ENCODE measurements at places on chromosomes 3 and 15.

DNA sequence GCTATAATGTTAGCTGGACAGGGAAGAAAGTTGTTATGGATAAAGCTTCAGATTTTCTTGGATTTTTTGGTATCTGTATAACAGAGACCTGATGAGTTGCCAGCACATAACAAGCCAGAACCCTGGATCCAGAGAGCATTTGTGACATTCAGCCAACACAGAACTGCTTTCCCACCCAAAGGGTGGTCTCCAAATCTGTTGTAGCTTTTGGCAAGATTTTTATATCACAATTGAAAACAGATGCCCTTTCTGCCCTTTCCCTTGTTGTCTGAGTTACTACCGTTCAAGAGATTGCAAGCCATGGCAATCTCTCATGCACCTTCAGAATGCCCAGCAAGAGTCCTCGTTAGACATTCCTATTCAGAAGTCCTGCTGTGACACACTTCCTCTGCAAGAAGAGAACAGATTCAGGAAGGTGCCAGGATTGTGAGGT is 107.6 kb upstream of the FGF7 start:
- DNase-seq, result peak; percentile 85

DNA sequence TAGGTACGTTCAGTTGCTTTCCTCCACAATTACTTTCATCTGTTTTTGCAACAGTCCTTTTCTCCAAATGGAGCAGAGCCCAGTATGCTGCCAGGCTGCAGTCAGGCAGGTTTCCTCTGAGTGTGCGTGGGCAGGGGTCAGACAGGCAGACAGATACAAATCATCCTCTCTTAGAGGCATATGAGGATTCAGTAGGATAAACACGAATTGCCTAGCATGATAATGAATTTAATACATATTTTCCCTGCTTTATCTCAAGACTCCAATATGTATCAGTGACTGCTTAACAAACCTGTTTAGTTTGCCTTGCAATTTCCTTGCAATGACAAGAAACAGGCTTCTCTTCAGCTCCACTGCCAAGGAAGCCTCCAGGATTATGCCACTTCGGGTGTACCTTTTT is 140.7 kb upstream of the NR2E3 start:
- peak; percentile 38 for DNase-seq

DNA sequence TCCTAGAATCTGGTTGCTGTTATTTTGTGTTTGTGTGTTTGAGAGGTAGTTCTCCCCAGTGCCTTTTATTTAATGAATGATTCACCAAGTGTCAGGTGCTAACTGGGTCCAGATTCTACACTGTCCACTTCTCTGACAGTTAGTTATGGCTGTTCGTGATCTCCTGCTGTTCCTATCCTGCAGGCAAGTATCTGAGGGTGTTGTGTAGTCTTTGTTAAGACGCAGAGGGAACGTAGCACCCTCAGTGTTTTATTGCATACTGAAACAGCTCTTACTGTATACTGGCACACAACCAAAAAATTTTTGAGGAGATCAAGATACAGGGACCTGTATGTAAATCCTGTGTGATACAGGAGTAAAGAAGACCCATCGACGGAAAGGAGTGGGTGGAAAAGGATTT is 1271.3 kb downstream of the ROBO1 start:
- DNase-seq, result no peak

- DNase-seq, result no peak
Observed at GRCh38 chr3:107222907-107223306, 154.3 kb upstream of the CCDC54 start.

GRCh38 chr15:77418391-77418965 is 1.4 kb downstream of the PEAK1 start:
- DNase-seq, result peak; percentile 38

DNA sequence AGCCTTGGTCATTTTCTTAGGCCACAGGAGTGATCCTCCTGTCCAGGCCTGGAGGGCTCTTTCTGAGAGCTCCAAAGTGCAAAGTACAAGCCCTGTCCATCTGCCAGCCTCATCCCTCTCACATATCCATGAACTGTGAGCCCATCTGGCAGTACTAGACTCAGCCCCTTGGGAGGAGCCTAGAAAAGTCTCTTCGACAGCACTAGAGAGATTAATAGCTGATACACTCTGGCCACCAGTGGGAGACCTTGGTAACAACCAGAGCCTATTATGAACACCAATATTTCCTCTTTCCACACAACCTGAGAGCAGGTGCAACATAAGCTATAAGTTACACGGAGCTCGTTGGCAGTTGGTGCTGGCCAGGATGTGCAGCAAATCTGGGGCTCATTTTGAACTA is 59.5 kb upstream of the DCLK3 start:
- DNase-seq, result no peak

GRCh38 chr3:39108200-39108710 is 775 bp downstream of the TTC21A start:
- DNase-seq, result peak; percentile 81

DNA sequence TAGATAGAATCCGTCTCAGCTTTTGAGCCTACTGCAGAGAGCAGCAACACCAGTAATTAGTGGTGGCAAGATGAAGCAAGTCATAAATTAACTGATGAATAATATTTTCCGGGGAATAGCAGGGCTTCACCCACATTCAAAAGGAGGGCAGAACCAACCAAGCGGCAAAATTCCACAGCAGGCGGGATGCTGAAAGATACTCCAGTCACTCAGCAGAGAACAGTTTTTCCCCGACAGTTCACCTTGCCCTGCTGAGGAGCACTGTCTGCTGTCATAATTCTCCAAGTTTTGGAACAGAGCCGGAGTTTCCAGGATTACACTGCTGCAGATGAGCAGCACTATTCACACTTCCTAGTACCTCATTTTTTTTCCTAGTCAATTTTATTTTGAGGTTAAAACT is 274.7 kb downstream of the CD47 start:
- DNase-seq, result peak; percentile 29

DNA sequence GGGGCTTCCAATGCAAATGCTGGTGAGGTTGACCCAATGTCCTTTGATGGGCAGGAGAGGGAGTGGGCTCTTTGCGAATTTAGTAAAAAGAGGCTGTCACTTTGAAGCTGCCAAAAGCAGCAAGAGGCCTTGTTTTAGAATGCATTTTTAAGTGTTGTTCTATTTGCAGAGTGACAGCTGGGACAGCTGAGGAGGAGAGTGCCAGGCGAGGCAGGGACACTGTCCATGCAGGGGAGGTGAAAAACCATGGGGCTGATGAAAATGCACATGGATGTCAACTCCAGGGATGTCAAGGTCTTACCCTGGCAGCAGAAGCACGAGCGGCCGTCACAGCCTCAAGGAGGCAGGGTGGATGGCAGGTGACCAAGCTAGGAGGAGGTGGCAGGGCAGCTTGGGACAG is 279.8 kb downstream of the ADAMTS17 start:
- DNase-seq, result no peak

GRCh38 chr15:89034305-89034704 is 54.0 kb upstream of the ABHD2 start:
- DNase-seq, result no peak

DNA sequence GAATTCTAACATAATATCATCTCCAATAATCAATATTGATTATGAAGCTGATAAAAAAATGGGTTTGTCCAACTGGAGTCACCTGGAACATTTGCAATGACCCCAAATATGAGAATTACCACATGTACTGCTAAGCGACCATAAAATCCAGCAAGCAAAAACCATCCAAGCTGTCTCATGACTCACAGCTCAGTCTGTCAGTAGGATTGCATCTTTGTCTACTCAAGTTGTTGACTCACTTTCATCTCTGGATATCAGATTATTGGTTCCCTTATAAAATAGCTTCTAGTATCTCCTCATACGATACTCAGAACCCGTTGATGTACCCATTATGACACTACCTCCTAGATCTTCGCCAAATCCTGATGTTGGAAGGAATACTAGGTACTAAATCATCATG is 209.8 kb upstream of the ATP11B start:
- DNase-seq, result no peak

DNA sequence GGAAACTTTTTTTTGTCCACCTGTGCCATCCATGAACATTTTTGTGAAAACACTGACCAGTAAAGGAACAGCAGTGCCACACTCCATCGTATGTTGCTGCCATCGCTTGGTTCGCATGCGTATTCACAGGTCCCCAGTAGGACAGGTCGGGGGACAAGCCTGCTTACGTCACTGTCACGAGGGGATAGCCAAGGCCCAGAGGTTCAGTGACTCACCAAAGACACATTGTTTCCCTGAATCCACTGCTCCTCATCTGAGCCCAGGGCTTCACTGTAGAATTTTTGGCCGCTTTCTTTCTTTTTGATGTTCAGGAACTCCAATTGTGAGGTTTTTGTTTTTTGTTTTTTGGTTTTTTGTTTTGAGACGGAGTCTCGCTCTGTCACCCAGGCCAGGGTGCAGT is 5.9 kb downstream of the ADPRH start:
- no peak for DNase-seq

DNA sequence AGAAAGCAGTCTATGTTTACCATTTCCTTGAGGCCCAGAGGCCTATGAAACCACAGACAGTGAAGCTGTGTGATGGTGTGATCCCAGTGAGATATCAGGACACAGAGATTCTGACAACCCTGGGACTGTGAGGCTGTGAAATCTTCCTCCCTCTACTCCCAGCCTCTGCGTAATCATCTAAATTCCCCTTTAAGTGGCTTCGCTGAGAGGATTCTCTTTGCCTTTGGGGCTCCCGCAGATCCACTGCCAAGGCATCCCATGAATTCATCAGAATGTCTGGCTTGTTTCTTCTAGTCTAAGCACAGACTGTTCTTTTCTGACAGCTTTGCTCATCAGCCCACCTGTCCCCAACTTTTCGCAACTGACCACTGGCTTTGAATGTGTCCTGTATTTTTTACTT is 901.2 kb upstream of the NR2F2 start:
- DNase-seq, result no peak

- no peak for DNase-seq
Observed at GRCh38 chr3:20215636-20216035, 29.6 kb upstream of the SGO1 start.

- no peak for DNase-seq
Observed at GRCh38 chr3:107508331-107508730, 14.4 kb upstream of the BBX start.

- peak; percentile 45 for DNase-seq
Observed at GRCh38 chr15:89837134-89837829, 22.6 kb upstream of the ANPEP start.

GRCh38 chr3:13013151-13013561 is 60.1 kb downstream of the IQSEC1 start:
- no peak for DNase-seq

DNA sequence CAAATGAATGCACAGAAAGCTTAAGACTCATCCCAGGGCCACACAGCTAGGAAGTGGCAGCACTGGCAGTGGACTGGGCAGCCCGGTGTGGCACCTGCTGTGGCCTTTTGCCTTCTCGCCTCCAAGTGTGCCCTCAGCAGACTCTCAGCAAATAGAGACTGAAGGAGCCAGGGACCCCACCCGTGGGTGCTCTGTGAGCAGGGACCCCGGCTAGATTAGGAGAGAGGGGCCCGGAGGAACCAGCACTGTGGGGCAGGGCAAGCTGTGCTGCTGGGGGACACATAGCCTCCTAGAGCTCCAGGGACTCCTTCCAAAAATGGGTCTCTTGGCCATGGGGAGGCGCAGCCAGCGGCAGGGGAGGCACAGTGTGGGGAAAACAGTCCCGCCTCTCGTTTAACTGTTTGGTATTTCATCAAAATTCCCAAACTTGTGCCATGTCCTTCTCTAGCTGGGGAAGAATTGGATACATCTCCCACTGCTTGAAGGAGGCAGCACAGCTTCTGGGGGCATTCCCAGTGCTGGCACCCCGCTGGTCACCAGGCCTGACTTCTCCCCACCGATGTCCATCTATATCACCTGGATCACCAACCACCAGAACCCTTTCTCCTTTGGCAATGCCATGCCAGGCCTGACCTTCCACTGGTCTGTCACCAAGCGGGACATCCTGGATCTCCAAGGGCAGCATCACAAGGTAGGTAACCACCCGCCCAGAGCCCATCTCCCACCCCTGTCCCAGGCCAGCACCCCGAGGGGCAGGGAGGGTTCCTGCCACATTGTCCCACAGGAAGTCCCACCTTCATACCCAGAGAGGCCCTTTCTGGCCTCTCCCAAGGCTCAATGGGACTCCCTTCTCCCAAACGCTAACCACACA is 12.0 kb upstream of the TXNRD3 start:
- no peak for DNase-seq

- DNase-seq, result no peak
Observed at GRCh38 chr3:14238930-14239329, 60.3 kb downstream of the LSM3 start.

DNA sequence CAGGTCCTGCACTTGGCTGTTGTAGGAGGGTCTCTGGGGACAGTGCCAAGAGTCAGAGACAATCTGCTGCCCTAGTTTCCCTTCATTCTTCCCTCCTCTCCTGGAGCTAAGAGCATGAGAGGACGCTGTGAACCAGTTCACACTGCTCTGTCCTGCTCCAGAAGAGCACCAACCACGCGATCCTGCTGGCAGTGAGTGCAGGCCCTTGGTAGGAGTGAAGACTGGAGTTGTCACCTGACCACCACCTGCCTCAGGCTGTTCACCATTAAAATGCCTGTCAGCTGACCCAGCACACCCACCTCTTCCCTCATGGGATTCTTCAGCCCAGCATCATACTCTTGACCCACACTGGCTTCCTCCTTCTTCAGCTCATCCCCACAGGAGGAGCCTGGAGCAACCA is 2.9 kb downstream of the TM6SF1 start:
- DNase-seq, result no peak

GRCh38 chr15:100241572-100242482 is 99.9 kb downstream of the ADAMTS17 start:
- no peak for DNase-seq

DNA sequence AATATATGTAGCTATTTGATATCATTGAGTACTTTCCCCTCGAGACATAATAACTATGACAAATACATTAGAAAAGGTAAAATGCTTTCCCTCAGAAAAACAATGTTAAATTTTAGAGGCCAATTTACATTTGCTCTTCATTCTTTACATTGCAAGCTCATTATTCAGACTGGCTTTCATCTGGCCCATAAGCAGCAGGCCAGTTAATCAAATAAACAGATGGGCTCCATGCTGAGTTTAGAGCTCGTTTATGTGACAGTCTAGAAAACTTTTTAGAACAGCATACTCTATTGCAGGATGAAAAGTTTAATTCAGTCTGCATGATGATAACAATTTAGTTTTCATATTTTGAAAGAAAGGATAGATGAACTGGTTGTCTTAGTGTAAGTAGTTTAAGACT is 150.6 kb downstream of the DUT start:
- no peak for DNase-seq

GRCh38 chr3:37527361-37527760 is 334.3 kb upstream of the CTDSPL start:
- DNase-seq, result peak; percentile 51

DNA sequence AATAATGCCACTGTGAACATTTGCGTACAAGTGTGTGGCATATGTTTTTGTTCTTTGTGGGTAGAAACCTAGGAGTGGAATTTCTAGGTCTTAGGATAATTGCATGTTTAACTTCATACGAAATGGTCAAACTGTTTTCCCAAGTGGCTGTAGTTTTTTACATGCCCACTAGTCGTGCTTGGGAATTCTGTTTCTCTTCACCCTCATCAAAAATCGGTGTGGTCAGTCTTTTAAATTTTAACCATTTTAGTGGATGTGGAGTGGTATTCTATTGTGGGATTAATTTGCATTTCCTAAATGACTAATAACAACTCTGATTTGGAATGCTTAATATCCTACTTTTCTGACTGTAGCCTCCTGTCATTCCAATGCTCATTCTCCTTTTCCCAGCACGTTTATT is 27.6 kb downstream of the ZFAND6 start:
- no peak for DNase-seq

GRCh38 chr3:117820658-117821299 is 1111.2 kb downstream of the TUSC7 start:
- no peak for DNase-seq

GRCh38 chr3:119733812-119734211 is 31.0 kb downstream of the CFAP91 start:
- DNase-seq, result no peak

- DNase-seq, result peak; percentile 55
Observed at GRCh38 chr3:153163393-153163724, 1.3 kb downstream of the RAP2B start.

All from umbilical cord (tissue), 2 donors.